A549 treated with dexamethasone at 1 μM for 4 hours (cell line): ENCODE measurements at places on chromosomes 11 and 22. TPM values are rescaled to one million over a fixed set of nuclear protein-coding genes. Genes with fewer than 3 reads are reported as not detected.

TMPRSS13 gene
- total RNA-seq, result not detected in 5 replicates

KCNC1 gene
- 0.05 to 0.09 TPM (median 0.07 TPM) in 5 replicates for total RNA-seq

TH gene
- 0.07 to 0.36 TPM in 2 of 5 replicates, not detected in the others for total RNA-seq

MUC15 gene
- not detected in 5 replicates for total RNA-seq

DEUP1 gene
- not detected in 5 replicates for total RNA-seq

SHISAL1 gene
- total RNA-seq, result 2.5 to 3.1 TPM (median 2.9 TPM) in 5 replicates

MRGPRX2 gene
- total RNA-seq, result not detected in 5 replicates

MPPED2 gene
- not detected in 5 replicates for total RNA-seq

ANO3 gene
- 0.01 to 0.04 TPM (median 0.02 TPM) in 3 of 5 replicates, not detected in the others for total RNA-seq

INS gene
- total RNA-seq, result not detected in 5 replicates

RPS6KB2 gene
- total RNA-seq, result 37.3 to 50.0 TPM (median 48.8 TPM) in 5 replicates

NEFH gene
- 0.07 to 0.17 TPM (median 0.12 TPM) in 5 replicates for total RNA-seq

RAB36 gene
- 6.1 to 8.3 TPM (median 7.7 TPM) in 5 replicates for total RNA-seq

VPS11 gene
- total RNA-seq, result 9.0 to 13.0 TPM (median 12.3 TPM) in 5 replicates

BAIAP2L2 gene
- total RNA-seq, result 4.9 to 8.7 TPM (median 7.9 TPM) in 5 replicates

OR51B2 gene
- total RNA-seq, result not detected in 5 replicates

FXYD6 gene
- total RNA-seq, result 0.11 to 0.39 TPM (median 0.31 TPM) in 5 replicates

DDX17 gene
- 77.5 to 121 TPM (median 113 TPM) in 5 replicates for total RNA-seq

C11orf97 gene
- total RNA-seq, result not detected in 5 replicates

ARFGAP2 gene
- 26.4 to 29.9 TPM (median 27.8 TPM) in 5 replicates for total RNA-seq

IGSF9B gene
- 1.7 to 3.7 TPM (median 3.2 TPM) in 5 replicates for total RNA-seq

C11orf91 gene
- 0.53 to 1.7 TPM (median 0.91 TPM) in 5 replicates for total RNA-seq

MS4A6E gene
- not detected in 5 replicates for total RNA-seq

ANKRD13D gene
- total RNA-seq, result 13.3 to 25.0 TPM (median 22.5 TPM) in 5 replicates

LRRC56 gene
- 0.52 to 1.1 TPM (median 0.98 TPM) in 5 replicates for total RNA-seq

OR51B4 gene
- total RNA-seq, result not detected in 5 replicates

OR52E1 gene
- total RNA-seq, result not detected in 5 replicates

DDI1 gene
- not detected in 5 replicates for total RNA-seq

SLC5A12 gene
- not detected in 5 replicates for total RNA-seq

FLRT1 gene
- 0.04 to 0.08 TPM (median 0.05 TPM) in 5 replicates for total RNA-seq

TIMM10B gene
- 23.3 to 27.0 TPM (median 25.8 TPM) in 5 replicates for total RNA-seq

ADORA2A gene
- 0.71 to 1.2 TPM (median 0.80 TPM) in 5 replicates for total RNA-seq

LGALS12 gene
- total RNA-seq, result not detected in 5 replicates

CRYBB2 gene
- 0.13 TPM in 1 of 5 replicates, not detected in the others for total RNA-seq

OR52N4 gene
- total RNA-seq, result not detected in 5 replicates

C22orf31 gene
- not detected in 5 replicates for total RNA-seq
